ENCODE measurements at places on chromosomes 6 and 20. TPM values are rescaled to one million over a fixed set of nuclear protein-coding genes. Genes with fewer than 3 reads are reported as not detected.

Gene C20orf141
- total RNA-seq, result not detected

Gene RBPJL
- not detected for total RNA-seq

Gene BEND3
- total RNA-seq, result 4.0 TPM

Gene TCP11
- total RNA-seq, result not detected

Gene C20orf144
- total RNA-seq, result 0.23 TPM

GRCh38 chr6:109488001-109488400 lies 5.0 kb upstream of the ZBTB24 start:
- no peak for DNase-seq

DNA sequence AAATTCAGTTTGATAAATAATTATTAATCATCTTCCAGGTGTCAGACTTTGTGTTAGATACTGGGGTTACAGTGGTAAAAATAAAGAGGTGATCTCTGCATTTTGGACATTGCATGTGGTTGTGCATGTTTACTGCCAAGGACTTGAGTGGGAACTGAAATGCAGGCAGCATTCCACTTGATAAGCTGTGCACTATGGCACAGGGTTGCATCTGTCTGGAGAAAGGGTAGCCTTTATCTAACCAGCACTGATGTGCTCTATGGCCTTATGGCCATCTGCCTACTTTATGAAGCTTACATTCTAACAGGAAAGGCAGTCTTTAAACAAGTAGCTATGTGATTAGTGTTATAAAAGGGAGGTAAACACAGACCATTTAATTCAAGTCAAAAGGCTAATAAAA lies 53.0 kb upstream of the MLIP start:
- no peak for DNase-seq

GRCh38 chr6:35611240-35611639 lies 77.5 kb downstream of the FKBP5 start:
- peak; percentile 27 for DNase-seq

DNA sequence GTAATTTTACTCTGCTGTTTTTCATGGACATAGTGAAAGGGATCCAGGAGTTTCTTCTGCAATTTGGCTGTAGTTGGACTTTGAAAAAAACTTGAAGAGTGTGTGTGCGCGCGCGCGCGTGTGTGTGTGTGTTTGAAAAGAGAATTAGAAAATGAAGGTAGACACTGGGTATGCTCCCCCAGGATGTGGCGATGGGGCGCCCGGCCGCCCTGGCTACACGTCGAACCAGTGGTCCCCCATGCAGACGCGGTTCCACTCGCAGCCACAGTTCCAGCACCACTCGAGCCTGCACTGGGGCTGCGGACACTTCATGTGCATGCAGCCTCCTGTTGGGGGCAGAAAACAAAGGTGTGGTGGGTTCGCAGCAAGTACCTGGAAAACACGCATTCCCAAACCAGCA lies 76.0 kb upstream of the AGPAT4 start:
- no peak for DNase-seq

GRCh38 chr6:45104429-45104828 lies 223.7 kb upstream of the RUNX2 start:
- DNase-seq, result no peak

GRCh38 chr6:41437604-41438003 lies 102.2 kb downstream of the NCR2 start:
- DNase-seq, result no peak

GRCh38 chr20:32149566-32150170 lies 40.2 kb downstream of the TM9SF4 start:
- DNase-seq, result no peak

DNA sequence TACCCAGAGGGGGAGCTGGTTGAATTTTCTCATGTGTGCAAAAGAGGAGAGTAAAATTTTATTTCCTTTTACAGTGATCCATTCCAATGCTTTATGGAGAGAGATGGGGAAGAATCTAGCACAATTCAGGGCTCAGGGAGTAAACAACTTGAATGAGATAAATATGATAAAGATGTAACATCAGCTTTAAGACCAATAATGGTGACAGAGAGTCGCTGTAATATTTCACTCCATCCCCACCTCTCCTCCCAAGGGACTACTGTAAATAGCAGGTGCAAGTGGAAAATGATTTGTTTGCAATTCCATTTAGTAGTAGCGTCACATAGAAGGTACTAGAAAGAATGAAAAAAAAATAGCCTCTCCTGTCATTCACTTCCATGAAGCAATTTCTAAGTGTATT lies 4.8 kb downstream of the CRISP3 start:
- DNase-seq, result no peak

GRCh38 chr20:12627485-12627884 lies 381.3 kb upstream of the SPTLC3 start:
- DNase-seq, result no peak

GRCh38 chr6:31865205-31866118 lies 2.8 kb upstream of the NEU1 start:
- no peak for DNase-seq

DNA sequence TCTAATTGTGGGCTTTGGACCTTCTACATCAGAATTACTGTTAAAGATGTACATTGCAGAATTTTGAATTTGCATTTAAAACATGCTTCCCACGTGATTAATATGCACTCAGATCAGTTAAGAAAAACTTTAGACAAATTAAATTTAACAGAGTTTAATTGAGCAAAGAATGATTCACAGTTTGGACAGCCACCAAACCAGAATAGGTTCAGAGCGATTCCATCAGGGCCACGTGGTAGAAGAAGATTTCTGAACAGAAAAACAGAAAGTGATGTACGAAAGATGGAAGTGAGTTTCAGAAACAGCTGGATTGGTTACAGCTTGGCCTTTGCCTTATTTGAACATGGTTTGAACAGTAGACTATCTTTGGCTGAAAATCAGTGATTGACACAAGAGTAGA lies 704.2 kb upstream of the MAP3K7 start:
- DNase-seq, result no peak

DNA sequence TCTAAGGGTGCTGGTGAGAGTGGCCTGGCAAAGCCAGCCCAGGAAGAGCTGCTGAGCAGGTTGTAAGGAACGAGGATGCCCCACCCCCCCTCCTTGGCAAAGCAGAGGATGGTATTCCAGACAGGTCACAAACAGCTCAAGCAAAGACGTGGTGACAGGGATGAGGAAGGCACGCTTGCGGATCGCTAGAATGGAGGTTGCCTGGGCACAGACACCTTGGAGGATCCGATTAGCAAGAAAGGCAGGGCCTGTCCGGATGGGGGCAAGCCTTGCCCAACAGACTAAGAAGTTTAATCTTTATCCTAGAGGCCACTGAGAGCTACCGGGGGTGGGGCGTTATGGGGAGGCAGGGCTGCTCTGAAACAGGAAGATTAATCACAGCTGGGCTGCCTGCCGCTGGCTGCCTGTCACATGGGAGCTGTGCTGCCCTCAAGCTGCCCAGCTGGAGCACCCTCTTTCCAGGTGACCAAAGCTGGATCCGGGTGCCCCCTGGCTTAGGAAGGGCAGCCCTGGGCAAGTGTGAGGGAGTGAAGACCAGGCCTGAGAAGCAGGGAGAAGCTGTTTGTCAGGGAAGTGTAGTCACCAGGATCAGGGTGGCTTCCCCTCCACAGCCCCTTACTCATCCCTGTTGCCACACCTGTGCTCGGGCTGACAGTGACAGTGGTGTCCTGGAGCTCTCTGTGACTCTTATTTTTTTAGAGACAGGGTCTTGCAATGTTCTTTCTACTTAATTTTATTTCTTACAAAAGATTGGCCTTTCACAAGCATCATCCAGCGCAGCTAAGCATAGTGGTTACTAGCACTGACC lies 9.1 kb upstream of the MAPK13 start:
- peak; percentile 45 for DNase-seq

- DNase-seq, result no peak
These were observed 72.7 kb downstream of the CCDC170 start for GRCh38 chr6:151566557-151566956.
